A549 treated with Mapracorat at 1 μM for 4 hours (cell line): ENCODE measurements at places on chromosomes 13 and 19. TPM values are rescaled to one million over a fixed set of nuclear protein-coding genes. Genes with fewer than 3 reads are reported as not detected.

The REEP6 gene
- total RNA-seq: 4.4 to 5.8 TPM (median 4.9 TPM) in 5 replicates

The C1QTNF9B gene
- not detected in 5 replicates for total RNA-seq

The CCDC169 gene
- 0.20 to 0.59 TPM (median 0.36 TPM) in 5 replicates for total RNA-seq

The NR2F6 gene
- total RNA-seq: 27.2 to 64.7 TPM (median 62.9 TPM) in 5 replicates

The CLDN10 gene
- 0.15 to 0.34 TPM (median 0.26 TPM) in 5 replicates for total RNA-seq

The PPFIA3 gene
- 4.7 to 9.0 TPM (median 8.0 TPM) in 5 replicates for total RNA-seq

The CBY2 gene
- total RNA-seq: not detected in 5 replicates

The TBC1D4 gene
- 11.8 to 18.0 TPM (median 13.6 TPM) in 5 replicates for total RNA-seq

The CLIP3 gene
- total RNA-seq: 0.72 to 1.3 TPM (median 0.84 TPM) in 5 replicates

The ANGPTL4 gene
- total RNA-seq: 508 to 697 TPM (median 629 TPM) in 5 replicates

The ICAM1 gene
- 3.4 to 5.0 TPM (median 4.4 TPM) in 5 replicates for total RNA-seq

The COX6B2 gene
- 0.33 to 4.4 TPM (median 1.0 TPM) in 5 replicates for total RNA-seq

The PGLYRP1 gene
- total RNA-seq: not detected in 5 replicates

The NKPD1 gene
- total RNA-seq: 0.33 to 0.73 TPM (median 0.57 TPM) in 5 replicates
